ENCODE measurements at places on chromosomes 5 and 9.

DNA sequence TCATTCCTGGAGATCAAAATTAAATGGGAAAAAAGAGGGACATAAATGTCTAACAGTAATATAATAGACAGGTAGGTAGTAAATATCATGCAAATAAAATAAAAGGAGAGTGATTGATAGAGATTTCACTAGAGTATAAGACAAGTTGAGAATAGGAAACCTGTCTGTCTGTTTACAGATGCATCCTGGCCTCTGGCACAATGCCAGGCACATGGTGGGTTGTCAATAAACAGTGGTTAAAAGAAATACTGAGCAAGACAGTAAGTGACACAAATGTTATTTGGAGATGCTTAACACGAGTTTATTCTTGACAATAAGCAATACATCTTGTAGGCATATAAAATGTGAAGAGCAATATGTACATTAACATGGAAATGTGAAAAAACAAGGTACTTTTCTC, 33.3 kb downstream of the RICTOR start:
- DNase-seq: no peak

GRCh38 chr9:72038408-72038807, 22.0 kb downstream of the C9orf57 start:
- DNase-seq: no peak

DNA sequence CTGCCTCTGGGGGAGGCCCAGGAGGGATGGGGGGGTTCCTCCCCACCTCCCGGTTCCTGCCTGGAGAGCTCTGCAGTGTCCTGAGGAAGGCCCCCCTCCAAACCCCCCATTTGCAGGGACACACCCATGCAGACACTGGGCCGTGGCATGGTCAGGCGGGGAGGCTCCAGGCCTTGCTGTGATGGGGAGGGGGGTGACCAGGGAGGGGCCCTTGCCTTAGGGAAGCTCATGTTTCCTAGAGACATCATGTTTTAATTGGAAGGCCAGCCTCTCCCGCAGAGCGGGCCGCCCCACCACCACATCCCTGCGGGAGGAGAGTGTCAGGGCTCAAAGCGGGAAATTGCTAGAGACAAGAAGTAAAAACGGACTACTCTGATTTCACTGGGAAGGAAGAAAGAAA, 12.0 kb downstream of the PRRX2 start:
- DNase-seq: no peak

- DNase-seq: no peak
Observed at GRCh38 chr9:91494751-91495150, 71.1 kb upstream of the NFIL3 start.

DNA sequence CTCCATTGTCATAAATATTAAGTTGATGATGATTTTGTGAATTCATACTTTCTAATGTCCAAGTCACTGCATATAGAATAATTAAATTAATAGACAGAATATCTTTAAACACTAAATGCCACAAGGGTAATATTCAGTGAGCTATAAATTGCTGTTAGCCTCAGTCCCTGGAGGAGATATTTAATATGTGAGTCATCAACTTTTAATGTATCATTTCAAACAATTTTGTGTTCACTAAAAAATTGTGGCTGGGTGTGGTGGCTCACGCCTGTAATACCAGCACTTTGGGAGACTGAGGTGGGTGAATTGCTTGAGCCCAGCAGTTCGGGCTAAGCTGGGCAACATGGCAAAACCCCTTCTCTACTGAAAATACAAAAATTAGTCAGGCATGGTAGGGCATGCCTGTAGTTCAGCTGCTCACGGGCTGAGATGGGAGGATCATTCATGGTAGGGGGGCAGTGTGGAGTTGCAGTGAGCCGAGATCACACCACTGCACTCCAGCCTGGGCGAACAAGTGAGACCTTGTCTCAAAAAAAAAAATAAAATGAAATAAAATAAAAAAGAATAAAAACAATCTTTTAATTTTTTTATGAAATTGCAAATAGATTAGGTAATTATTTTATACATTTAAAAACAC, 717.3 kb upstream of the CHD1 start:
- DNase-seq: no peak

DNA sequence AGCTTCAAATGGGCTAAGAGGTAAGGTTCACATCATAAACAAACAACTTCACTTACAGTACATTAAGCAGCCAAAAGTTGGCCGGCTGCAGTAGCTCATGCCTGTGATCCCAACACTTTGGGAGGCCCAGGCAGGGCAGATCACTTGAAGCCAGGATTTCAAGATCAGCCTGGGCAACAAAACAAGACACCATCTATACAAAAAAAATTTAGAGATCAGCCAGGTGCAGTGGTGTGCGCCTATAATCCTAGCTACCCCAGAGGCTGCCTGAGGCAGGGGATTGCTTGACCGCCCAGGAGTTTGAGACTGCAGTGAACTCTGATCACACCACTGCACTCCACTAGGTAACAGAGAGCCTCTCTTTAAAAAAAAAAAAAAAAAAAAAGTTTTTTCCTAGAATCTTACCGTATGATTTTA, 16.9 kb downstream of the UBTD2 start:
- DNase-seq: no peak

DNA sequence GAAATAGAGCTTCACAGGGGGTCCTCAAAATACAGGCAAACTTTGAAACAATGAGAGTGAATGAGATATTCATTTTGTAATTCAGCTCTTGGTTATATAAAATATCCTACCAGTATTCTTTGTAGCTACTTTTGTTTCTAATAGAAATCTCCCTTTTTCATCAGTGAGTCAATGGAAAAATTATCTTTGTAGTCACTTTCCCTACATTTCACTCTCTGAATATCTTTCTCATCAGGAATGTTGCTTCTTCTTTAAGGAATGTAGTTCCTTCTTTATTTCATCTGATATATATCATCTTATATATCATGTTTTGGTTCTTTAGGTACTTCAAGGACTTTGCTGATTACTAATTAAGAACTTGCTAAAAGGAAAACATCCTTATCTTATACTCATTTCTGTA, 280.3 kb upstream of the NUDT12 start:
- no peak for DNase-seq

DNA sequence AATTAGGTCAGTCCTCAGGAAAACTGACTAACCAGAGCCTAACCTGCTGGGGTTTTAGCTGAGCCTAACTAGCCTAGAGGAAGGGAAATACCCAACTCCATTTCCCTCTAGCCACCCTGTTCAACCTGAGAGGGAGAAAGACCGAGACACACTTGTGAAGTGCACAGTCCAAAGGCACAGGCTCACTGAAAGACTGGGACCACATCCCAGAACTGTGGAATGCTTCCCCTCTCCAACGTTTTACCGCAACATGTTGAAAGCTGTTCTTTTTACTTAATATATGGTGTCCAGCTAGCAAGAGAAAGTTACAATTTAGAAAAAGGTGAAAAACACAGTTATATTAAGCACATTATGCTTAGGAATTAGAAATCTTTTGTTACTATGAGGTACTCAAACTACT, 76.8 kb upstream of the SIMC1 start:
- DNase-seq: no peak

- no peak for DNase-seq
Observed at GRCh38 chr5:102590467-102590866, 91.7 kb upstream of the SLCO6A1 start.

DNA sequence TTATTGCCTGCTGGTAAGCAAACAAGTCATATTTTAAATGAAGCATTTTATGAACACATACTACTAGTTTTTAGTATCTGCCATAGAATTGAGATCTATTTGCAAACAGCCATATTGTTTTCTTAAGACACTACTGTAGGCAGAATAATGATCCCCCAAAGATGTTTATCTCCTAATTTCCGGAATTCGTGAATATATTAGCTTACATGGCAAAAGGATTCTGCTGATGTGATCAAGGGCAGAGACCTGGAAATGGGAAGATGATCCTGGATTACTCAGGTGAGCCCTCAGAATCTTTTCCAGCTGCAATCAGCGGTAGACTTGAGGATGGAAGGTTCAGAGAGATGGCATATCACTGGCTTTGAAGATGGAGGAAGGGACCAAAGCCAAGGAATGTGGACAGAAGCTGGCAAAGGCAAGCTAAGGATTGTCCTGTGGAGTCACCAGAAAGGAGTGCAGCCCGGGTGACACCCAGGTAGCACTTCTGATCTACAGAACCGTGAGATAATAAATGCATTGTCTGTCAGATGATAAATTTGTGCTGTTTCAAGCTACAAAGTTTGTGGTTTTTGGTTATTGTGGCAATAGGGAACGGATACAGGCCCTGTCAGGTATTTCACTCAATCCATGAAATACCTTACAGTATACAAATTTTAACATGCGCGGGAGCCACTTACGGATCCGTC, 1.0 kb upstream of the ERCC6L2 start:
- no peak for DNase-seq

GRCh38 chr5:179867079-179867465, 8.5 kb upstream of the MRNIP start:
- DNase-seq: no peak

DNA sequence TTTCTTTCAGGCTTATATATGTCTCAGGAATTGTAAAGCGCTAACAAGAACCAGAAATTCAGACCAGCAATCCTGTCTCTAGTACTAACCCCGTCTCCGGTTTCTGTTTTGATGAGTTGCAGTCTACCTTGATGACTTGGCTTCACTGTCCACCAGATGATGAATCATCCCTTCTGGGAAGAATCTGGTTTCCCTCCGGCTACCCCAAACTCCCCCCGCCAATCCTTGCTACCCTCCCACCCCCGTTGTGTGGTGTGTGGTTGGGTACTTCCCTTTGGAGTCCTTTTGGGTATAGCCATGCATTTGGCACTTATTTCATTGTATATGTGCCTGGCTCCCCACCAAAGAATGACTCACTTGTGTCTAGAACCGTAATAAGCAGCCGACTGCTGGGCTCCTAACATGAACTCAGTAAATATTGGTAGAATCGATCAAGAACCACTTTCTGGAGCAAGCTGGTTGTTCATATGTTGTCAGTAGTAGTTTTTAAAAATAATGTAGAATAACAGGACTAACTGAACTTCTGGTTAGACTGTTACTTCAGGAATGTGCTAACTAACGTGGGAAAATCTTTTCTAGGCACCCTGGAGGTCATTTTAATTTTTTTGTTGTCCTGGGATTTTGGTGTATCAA, 8.3 kb upstream of the TGFBI start:
- peak; percentile 93 for DNase-seq

GRCh38 chr9:3931996-3932906, 367.6 kb downstream of the GLIS3 start:
- no peak for DNase-seq

DNA sequence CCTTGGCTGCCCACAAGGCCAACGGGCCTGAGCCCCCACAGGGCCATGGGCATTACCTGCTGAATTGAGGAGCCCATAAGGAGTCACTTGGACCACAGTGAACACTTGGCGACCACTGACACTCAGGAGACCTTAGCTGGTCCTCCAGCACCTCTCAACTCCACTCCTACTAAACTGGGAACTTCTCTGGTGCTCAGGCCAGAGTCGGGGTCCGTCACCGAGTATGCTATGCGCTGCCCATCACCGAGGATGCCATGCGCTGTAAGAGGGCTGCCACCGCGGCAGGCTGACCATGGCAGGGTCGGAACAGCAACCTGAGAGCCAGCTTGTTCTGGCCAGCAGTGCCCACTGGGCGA, 600 bp upstream of the SQSTM1 start:
- DNase-seq: no peak

DNA sequence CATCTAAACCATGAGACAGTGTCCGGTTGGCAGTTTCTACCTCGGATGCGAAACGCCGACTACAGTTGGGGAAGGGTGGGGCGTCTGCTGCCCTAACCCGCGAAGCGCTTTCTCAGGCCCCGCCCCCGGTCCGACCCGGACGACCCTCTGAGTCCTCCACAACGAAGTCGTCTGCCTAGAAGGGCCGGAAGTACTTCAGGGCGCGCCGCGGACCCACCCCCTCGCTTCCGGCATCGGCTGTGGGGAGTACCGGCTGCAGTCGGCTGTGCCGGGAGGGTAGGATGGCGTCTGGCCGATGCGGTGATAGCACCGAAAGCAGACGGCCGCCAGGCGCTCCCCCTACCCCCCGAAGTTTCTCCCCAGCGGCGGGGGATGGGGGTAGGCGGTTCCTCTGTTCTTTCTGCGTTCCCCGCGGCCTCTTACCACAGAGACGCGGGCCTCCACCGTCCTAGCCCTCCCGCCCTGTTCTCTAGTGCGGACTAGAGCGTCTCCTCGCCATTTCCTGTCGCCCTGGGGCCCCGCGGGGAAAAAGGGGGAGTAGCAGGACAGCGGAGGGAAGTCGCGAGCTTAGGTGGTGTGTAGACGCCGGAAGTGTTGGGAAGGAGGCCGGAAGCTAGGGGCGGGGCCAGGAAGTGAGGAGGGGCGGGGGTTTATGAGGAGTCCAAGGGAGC, at the start of gene TRIM41:
TRIM41 (plus strand) TSS at position 224 of the 671 bp plus-strand sequence. CDS start 719 bp downstream, outside the sequence.
- peak; percentile 97 for DNase-seq

DNA sequence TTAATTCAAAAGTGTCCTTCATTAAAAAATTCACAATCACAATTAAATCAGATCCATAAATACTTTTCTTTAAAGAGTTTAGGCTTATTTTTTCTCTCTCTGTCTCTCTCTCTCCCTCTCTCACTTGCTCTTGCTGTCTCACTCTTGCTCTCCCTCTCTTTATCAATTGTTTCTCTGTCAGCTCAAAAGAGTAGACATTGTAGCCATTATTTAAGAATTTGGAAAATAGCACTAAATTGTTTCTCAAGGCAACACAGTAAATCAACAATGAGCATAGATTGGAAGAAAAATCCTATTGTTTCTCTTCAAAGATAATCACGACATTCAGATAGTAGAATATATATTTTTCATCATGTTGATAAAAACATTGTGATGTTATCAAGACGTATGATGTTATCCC, 1114.0 kb downstream of the PTPRD start:
- no peak for DNase-seq

DNA sequence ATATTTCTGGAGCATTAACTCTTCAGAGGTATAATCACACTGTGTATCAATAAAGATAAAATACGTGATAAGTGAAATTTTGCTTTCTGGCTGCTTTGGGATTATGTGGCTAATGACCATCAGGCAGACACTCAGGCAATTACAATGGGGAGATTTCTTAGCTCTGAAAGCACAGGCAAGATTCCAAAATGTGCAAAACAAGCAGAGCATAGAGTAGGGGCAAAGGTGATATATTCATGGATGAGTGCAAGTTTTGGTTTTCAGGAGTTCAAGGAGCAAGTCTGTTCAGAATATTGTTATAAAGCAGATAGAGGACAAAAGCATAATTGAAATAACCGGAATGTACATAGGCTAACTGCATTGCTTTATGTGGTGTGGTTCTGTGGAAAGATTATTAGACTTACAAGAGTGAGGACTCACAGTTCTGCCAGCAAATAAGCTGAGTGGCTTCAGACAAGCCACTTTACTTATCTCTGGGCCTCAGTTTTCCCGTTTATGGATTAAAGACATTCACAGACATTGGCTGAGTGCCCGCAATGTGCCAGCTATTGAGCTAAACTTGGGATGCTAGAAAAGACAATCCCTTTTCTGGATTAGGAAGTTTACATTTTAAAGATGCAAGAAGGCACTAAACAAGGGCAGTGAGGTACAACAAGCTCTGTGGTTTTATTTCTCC, 945.6 kb upstream of the ARRDC3 start:
- DNase-seq: no peak

DNA sequence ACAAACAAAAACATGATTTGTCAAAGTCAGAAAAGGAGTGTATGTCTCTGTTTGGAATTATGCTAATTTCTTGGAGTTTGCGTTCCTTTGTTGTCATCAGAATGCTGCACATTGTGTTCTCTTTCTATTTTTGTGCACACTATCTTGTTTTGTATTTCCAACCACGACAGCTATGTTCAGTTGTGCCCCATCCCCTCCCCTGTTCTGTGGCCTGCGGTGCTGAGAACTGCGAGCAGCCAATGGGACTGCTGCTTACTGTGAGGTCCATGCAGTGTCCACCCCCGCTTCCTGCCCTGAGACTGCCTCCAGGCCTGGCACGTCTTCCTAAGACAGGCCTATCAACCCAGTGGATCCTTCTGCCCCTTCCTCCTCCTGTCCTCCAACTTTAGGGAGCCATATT, 76.8 kb downstream of the PALM2AKAP2 start:
- DNase-seq: no peak
